CD4-positive, alpha-beta T cell treated with Interleukin-4 for 1 hour (primary cell): ENCODE measurements at places on chromosomes 16 and 17.
A peak's percentile ranks its signal among the peaks of the same experiment; 100 is the strongest.

GRCh38 chr16:86874141-86874540 lies 295.8 kb downstream of the FOXL1 start:
- no peak for DNase-seq

- no peak for DNase-seq
Measured at GRCh38 chr17:27339198-27339835, 45.4 kb downstream of the WSB1 start.

DNA sequence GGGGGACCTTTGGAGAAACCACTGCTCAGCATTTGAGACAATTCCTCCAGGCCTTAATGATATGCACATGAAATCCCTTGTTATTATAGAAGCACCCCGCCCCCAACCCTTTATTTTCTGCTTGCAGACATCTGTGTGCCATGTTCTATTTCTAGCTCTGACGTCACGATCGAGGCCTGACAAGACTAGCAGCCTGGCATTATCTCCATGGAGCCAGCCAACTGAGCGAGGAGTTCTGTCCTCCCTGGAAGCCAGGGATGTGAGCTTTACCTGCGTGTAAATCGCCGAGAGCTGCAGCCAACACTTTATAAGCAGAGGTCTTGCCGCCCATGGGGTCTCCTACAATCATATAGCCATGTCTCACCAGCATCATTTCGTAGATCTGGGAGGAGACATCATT lies 116.9 kb downstream of the DNAH3 start:
- no peak for DNase-seq

DNA sequence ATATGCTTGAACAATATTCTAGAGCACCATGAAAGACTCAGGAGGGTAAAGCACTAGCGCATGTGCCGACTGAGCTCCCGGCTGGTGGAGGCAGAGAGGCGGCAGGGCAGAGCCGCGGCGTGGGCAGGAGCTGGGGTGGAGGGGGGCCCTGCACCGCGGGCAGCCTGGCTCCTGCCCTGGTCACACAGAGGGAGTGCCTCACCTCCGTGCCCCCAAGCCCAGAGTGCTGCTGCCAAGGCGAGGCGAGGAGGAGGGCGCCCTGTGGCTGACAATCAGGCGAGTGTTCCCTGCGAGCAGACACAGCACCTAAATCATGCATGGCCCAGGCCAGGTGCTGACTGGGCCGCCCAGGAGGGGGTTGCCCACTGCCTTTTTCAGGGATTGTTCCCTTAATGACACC lies 105.8 kb upstream of the TNRC6C start:
- DNase-seq = no peak

- DNase-seq = no peak
Measured at GRCh38 chr17:37752482-37752881, 7.6 kb upstream of the HNF1B start.

- DNase-seq = no peak
Measured at GRCh38 chr16:24125214-24125613, 130.9 kb upstream of the CACNG3 start.

DNA sequence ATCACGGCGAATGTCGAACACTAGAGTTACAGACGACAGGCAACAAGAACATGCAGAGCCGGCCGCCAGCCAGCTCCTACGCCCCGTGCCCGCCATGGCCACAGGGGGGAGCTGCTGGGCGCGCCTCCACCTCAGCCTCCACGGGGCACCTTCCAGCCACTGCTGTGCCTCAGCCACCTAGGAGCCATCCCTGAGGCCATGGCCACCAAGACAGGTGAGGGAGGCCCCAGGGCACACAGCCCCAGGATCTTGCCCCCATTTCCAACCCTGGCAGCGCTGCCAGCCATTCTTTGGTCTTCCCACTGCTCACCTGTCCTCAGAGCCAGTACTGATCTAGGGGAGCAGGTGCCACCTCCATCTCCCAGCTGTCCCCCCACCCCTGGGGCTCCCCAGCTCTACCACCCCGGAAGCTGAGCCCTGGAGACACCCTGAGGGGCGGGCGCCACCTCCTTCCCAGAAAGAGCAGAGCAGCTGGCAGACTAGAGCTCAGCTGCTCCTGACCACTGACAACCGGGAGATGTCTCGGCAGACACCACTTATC lies 11.8 kb downstream of the GNPTG start:
- peak; percentile 67 for DNase-seq

DNA sequence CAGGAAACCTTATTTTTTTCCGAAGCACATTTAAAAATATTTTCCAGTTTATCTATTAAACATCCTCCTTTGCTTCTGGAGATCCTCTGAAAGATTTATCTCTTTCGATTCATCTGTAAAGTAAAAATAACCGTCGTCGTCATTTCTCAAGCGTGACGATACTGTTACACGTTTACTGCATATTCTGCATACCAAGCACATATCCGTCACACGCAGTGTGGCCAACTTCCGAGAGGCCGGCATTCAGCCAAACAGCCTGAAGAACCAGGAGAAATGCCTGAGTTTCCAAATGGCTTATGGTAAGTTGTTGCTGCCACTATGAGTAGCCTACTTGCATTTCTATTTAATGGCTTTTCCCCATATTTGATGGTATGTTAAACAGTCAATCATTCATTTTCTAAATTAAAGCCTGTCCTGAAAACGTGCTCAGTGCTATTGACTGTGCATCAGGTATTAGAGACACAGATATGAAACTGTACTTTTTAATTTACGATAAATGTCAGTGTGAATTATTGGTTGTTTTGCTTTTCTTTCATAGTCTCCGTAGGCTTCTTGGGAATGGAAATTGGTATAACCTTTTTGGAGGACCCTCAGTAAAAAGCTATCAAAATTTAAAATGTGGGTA lies 275.7 kb downstream of the WWOX start:
- DNase-seq = no peak

DNA sequence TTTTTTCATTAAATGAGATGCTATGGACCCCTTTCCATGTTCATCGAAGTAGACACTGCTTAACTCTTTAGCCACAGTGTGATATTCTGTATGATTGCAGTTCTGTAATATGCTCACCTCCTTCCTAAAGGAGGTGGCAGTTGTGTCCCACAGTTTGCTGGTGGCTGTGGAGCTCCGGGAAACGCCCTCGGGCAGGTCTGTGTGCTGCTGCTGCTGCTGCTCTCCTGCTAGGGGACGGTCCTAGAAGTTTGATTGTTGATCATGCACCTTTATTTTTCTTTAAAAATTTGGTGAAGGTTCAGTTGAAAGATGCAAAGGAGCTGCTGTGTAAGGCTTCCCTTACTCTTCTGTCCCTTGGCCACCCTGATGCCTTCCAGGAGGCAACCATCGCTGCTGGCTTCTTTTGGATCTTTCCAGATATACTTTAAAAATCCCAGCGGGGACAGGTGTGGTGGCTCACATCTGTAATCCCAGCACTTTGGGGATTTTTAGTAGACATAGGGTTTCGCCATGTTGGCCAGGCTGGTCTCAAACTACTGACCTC lies 8.4 kb upstream of the CLEC18A start:
- no peak for DNase-seq

GRCh38 chr17:75059369-75060345 lies 12.6 kb downstream of the KCTD2 start:
- peak; percentile 30 for DNase-seq

GRCh38 chr16:27638833-27639560 lies 89.1 kb downstream of the KATNIP start:
- DNase-seq = no peak

DNA sequence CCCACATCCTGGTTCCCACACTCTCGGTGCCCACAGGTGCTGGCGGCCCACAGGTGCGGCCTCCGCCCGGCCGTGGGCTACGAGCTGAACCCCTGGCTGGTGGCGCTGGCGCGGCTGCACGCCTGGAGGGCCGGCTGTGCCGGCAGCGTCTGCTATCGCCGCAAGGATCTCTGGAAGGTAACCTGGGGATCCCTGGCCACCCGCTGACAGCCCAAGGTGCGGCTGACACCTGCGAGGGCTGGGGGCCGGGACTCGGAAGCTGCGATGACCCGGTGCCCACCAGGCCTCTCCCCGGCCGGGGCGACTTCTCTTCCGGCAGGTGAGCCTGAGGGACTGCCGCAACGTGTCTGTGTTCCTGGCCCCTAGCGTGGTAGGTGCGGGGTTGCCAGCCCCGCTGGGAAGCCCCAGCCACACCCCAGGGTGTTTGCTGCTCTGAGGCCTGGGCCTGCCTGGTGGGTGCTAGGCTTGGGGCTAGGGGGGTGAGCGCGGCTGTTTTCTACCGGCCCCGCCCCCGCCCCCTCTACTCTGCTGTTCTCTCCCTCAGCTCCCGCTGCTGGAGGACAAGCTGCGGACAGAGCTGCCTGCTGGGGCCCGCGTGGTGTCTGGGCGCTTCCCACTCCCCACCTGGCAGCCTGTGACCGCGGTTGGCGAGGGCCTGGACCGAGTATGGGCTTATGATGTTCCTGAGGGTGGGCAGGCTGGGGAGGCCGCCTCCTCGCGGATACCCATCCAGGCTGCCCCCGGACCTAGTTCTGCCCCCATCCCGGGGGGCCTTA lies 1.0 kb downstream of the ANTKMT start:
- peak; percentile 42 for DNase-seq

DNA sequence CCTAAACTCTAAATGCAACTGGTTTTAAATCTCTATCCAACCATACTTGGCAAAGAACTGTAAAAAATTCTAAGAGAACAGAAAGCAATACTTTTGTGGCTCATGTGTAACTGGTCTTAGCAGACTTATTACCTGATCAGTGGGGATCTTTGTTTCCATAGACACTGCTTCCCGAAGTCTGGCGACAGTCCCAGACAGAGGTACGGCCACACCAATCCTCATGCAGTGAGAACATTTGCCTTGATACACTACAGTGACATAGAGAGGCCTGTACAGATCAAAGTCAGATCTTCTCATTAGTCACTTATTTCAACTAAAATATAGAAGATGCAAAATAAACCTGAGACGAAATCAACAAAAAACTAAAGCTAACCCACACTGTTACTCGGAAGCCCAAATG lies 43.9 kb downstream of the USP31 start:
- DNase-seq = no peak

DNA sequence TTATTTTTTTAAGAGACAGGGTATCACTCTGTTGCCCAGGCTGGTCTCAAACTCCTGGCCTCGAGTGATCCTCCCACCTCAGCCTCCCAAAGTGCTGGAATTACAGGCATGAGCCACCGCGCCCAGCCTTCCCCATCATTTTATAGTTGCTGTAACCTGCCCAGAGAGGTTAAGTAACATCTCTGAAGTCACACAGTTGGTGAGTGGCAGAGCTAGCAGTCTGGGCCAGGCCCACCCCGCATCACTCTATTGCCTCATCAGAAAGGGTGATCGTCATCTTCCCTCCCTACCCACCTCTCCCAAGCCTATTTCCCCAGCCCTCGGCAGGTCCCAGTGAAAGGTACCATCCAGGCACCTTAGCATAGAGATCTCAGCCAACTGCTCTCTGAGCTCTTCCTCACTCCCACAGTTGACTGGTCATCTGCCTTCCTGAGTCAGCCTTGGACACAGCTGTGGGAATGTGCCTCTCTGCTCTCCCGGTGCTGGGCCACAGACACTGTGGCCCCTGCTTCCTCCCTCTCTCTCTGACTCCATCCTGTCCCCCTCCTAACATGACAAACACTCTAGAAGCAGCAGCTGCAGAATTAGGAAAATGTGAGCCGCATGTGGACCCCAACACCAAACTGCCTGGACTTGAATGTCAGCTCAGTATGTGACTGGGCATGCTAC lies 57.1 kb downstream of the SCNN1B start:
- no peak for DNase-seq

GRCh38 chr16:30724641-30725417 lies 23.4 kb upstream of the PHKG2 start:
- DNase-seq = peak; percentile 14

- no peak for DNase-seq
Measured at GRCh38 chr17:16877099-16877498, 94.8 kb downstream of the TNFRSF13B start.

- no peak for DNase-seq
Measured at GRCh38 chr17:48054238-48055185, 6.4 kb downstream of the NFE2L1 start.

DNA sequence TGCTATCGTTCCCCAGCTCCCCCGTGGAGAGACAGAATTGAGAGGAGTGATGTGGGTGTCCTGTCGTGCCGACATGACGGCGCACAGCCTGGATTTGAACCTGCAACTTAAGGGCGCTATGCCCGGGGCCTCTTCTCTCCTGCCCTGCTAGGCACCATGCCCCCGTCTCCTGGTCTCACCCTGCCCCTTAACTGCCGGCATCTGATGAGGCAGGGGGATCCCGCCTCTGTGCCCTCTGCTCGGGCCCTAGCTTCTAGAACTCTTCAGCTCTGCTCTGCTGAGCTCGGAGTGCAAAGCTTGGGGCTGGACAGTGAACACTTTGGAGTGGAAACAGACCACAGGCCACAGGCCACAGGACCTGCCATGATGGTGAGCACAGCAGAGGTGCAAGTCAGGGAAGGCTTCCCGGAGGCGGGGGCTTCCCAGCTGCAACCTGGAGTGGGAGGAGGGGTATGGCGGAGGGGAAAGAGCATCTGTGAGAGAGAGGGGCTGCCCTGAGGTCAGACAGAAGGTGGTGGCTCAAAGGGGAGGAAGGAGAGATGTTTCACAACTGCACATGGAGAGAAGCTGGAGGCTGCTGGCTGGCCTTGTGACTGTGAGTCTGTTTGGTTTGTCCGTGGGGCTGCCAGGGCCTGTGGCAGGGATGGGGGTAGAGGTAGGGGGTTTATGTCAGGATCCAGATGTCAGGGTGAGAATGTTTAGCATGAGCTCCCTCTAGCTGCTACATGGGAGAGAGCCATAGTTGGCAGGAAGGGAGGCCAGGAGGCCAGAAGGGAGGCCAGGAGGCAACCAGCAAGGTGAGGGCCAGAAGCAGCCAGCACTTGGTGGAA lies 107.8 kb downstream of the CRLF3 start:
- DNase-seq = no peak

DNA sequence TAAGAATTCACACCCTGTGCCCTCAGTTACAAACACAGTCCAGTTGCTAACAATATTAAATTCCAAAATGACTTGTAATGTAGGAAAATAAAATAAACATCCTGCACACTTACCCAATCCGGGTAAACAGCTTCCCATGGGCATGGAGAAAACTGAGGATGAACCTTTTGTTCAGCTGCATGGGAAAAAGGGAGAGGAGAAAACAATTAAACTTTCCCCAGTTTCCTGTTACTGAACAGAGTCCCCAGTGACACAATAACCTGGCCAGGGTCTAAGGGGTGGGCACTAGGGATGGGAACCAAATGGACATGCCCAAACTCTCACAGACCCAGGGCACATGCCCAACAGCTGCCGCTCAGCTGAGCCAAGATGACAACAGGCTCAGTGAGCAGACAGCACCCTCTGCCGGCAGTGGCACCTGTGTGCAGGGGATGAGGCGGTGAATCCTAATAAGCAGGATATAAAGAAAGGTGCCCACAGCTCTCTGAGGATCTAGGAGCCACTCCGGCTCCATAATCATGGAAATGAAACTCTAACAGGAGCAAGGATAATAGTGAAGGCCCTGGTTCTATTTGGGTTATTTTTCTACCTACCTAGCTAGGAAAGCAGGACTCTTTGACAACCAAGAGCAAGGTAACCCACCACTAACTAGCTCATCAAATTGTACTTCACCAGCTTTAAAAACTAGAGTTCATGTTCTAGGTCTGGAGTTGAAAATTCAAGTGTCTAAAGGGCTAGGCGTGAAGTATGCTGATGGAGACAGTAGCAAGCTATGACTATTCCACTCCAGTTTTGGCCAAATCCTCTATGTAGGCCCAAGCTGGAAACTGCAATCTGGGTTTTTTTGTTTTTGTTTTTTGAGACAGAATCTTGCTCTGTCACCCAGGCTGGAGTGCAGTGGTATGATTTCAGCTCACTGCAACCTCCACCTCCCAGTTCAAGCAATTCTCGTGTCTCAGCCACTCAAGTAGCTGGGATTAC lies 58.8 kb downstream of the SMG6 start:
- peak; percentile 83 for DNase-seq
